ENCODE measurements at places on chromosomes 5 and 9.

GRCh38 chr9:128007566-128008138 is 26.9 kb upstream of the EEIG1 start:
- no peak for DNase-seq

DNA sequence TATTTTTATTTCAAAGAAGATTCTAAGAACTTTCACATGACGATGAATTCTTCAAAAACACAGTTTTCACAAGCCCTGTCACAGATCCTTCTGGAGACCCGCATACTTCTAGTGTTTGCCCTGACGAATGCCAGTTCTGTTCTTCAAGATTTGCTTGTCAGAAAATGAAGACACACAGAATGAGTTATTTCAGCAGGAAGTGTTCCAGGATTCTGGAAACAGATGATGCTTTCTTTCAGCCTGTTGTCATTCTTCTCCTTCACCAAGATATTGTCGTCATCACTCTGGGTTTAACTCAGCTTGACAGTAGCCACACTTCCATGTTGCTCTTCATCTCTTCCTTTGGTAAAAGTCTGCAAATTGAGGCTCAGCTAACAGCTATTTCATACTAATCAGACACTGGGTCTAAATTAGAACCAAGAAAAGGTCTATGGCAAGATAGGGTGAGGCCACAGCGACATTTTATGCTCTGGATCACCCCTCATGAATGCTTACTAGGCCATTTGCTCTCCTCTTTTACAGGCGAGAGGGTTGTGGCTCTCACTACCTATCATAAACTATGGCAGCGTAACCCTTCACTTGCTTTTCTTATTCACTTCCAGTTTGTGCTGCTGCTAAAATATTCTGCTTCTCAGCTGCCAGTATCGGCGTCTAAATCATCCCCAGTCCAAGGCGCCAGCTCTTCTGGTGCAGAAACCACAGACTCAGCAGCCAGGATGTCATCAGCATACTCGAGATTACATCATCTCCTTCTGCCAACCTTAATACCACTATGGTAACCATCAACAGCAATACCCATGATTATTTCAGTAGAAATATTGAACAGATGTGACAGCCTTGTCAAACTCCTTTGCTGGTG is 159.6 kb upstream of the TBCA start:
- DNase-seq = no peak

DNA sequence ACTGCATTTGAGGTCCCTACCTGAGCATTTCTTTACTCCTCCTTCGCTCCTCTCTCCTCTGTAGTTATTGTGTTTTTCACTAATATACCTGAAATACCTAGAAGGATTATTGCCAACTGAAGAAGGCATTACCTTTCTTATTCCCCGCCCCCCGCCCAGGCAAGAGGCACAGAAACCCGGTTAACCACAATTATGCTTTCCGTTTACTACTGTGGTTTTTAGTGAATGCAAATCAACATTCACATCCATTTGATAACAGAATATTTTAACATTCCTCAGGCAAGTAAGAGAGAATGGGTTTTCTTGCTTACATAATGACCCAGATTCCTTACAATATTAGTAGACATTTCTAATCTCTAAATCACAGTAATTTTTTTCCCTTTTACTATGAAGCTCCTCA is 136.9 kb downstream of the PCSK5 start:
- no peak for DNase-seq

GRCh38 chr5:71972777-71973473 is 134.3 kb upstream of the MAP1B start:
- no peak for DNase-seq

All from brain pericyte (primary cell).